Adipose tissue (tissue), 3 donors: ENCODE measurements at places on chromosomes 2 and 18. TPM values are rescaled to one million over a fixed set of nuclear protein-coding genes. Genes with fewer than 3 reads are reported as not detected.

The DUSP19 gene
- 0.79 TPM for polyA plus RNA-seq

The ITM2C gene
- 28.3 TPM for polyA plus RNA-seq

The TMEM17 gene
- polyA plus RNA-seq = 1.9 TPM

The GCKR gene
- 5.7 TPM for polyA plus RNA-seq

The RAPGEF4 gene
- 2.7 TPM for polyA plus RNA-seq

The RAX gene
- polyA plus RNA-seq = not detected
